ENCODE measurements at places on chromosomes 7 and 10.

- peak; percentile 89 for DNase-seq
These were observed 238.7 kb upstream of the PRSS58 start for GRCh38 chr7:142496545-142496991.

DNA sequence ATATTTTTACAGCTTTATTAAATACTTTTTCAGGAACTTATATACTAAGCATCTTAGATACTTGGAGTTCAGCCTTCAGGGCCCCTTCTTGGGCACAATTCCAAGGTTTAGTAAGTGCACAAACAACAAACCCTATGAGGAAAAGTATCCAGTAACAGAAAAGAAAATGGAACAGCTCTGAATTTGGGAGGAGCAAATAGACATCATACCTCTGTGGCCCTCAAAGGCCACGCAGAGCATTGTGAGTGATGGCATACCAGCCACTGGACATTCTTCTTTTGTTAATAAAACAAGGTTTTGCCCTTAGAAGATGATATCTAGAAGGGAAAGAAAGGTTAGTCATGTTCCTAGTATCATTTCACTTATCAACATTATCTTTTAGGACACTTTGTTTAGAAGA, 46.0 kb downstream of the ST7 start:
- no peak for DNase-seq

- DNase-seq: no peak
These were observed 27.8 kb downstream of the TMEM236 start for GRCh38 chr10:17779784-17780183.

DNA sequence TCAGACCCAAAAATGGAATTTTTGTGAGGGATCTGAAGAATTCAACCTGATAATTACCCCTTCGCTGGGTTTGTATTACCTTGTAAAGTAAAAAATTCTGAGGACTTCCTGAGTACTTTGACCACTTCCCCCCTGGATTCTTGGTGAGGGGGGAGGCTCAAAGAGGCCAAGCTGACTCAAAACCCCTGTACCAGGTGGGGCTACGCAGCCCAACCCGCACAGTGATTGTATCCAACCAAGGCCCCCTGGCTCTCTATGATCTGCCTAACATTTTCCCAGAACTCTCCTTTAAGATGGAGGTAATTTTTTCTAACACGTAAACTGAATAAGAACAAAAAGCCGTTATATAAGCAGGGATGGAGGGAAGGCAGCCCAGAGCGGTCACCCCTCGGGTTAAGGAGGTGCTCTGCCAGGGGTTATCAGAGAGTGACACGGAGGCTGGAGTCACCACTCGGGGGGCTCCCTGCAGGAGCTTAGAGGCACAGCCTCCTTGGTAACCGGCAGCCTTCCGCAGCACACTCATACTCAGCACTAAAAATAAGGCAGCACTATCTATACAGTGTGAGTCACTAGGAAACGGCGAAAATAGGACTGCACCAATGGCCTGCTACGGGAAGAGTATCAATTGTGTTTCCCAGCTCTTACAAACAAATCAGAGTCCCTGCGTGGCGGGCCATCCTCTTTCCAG, 255.4 kb downstream of the ELMO1 start:
- DNase-seq: no peak

DNA sequence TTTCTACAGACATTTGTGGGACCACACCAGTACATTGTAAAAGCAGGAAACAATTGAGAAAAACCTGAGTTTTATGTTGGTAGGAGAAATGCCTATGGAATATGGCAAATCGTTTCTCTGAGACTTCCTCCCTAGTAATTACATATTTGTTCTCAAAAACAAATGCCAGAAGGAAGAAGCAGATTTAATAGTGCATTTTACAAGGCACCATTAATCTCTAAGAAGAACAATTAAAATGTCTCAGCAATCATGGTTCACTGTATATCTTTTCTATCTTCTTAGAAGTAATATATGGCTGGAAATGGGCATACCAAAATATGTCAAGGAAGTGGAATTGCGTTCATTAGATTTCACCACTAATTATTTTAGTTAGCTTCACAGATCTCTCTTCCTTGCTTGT, 13.3 kb downstream of the CAV1 start:
- DNase-seq: no peak

DNA sequence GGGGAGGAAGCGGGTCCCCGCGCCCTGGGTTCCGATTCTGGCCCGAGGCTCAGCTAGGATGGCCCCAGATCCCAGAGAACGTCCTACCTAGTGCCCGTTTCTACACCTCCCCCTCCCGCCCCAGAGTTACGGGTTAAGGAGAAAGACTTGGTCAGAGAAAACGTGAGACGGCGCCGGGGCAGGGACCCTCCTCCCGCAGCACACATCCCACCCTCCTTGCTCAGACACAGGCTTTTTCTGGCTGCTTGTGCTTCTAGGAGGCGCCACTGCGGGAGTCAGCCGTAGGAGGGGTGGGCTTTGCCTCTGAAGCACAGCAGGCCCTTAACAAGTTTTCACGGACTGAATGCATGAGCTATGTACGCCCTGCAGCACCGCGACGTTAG, 104.9 kb upstream of the LEP start:
- DNase-seq: no peak

DNA sequence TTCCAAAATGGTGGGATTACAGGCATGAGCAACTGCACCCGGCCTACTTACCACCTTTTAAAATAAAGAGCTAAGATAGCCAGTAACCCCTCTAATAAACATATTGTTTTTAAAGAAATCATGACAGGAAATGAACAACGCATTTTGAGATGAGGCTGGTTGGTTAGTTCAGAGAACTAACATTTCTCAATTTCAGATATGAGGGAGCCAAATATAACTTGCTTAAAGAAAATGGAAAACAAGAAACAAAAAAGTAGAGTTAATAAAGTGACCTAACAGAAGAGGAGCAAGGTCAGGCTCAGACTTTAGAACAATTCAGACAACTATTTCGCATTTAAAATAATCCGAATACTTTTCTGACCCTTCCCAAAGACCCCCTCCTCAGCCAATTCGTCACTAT, 254.9 kb upstream of the PHF14 start:
- no peak for DNase-seq

GRCh38 chr7:133923974-133924373, 203.2 kb upstream of the LRGUK start:
- no peak for DNase-seq

DNA sequence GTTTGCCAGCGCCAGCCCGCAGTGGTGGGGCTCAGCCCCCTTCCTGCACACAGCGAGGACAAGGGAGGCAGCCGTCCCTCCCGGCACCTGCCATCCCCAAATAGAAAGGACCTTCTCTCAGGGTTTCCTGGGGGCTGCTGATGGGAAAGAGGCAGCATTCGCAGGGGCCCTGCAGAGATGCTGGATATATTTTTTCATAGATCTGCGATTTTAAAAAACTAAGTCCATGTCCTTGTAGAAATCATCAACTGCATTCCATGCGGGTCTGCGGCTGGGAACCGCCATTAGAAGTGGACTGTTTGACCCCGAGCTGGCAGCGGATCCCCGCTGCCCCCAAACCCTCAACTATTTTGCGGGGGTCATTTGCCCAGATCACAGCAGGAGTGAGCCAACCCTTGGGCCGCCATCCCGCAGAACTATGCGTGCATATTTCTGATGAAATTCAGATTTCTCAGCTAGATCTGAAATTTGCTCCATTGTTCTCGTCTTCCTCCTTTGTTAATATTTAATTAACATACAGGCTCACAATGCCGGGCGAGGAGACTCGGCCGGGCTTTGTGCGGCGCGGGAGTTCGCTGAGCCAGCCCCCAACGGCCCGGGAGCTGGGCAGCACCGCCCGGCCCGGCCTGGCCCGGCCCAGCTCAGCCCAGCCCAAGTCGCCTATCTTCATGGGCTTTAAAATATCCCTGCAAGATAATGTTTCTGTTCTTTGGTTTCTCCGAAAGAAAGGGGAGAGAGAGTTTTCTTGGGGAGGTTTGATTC, 2.0 kb downstream of the EN2 start:
- no peak for DNase-seq

DNA sequence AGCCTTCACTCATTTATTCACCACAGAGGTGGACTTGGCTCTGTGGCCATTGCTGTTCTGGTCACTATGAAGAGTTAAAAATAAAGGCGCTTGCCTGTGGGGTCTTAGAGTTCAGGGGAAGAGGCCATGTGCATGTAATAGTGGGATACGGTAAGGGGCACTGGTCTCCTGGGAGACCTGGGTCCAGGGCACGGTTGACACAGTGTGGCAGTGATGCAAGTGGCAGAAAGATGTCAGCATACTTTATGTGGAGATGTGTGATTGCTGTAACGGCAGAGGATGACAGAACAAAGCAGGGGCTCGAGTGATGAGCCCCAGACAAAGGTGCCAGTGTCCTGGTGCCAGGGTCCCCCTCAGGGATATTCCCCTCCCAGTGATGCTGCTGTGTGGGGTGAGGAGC, 8.6 kb downstream of the ZSCAN25 start:
- no peak for DNase-seq

DNA sequence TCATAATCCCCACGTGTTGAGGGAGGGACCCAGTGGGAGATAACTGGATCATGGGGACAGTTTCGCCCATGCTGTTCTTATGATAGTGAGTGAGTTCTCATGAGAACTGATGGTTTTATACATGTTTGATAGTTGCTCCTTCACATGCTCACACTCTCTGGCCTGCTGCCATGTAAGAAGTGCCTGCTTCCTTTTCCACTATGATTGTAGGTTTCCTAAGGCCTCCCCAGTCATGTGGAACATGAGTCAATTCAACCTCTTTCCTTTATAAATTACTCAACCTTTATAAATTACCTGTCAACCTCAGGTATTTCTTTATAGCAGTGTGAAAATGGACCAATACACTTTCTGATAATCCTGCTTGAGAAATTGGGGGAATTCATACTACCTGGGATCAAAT, 80.2 kb downstream of the ZNF37A start:
- no peak for DNase-seq
